Stimulated activated CD8-positive, alpha-beta memory T cell treated with anti-CD3 and anti-CD28 coated beads, Interleukin-4, amount 100 ng/mL, for 48 hours (primary cell): ENCODE measurements at places on chromosomes 3 and 15.

- no peak for DNase-seq
Measured at GRCh38 chr3:14976317-14976716, 28.9 kb downstream of the NR2C2 start.

- DNase-seq: no peak
Measured at GRCh38 chr3:134462331-134462941, 23.3 kb downstream of the ANAPC13 start.

GRCh38 chr3:149353581-149354184, 20.2 kb upstream of the TM4SF18 start:
- no peak for DNase-seq

- DNase-seq: peak; percentile 52
Measured at GRCh38 chr15:52427804-52428203, 100.9 kb downstream of the MYO5A start.

DNA sequence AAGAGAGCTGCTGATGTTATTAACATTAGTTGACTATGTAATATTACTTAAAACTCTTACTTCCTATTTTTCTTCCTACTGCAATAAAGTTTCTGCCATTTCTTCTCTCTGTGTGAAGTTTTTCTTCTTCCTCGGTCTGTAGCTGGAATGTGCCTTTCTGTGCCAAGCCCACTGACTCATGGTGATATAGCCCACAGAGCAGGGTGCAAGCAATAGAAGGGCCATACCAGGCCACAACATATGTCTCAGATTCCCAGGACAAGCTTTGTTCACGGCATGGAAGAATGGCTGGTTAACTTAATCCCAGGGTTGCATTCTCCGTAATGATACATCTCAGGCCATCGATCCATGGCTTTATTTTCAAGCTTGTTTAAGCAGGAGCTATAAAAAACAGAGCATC, 815.3 kb downstream of the TUSC7 start:
- no peak for DNase-seq

GRCh38 chr15:43292375-43293078, 25.8 kb upstream of the TGM5 start:
- DNase-seq: no peak

- DNase-seq: no peak
Measured at GRCh38 chr15:76330080-76330680, 6.4 kb upstream of the ISL2 start.

GRCh38 chr3:101942356-101942755, 93.0 kb downstream of the NFKBIZ start:
- DNase-seq: no peak

- DNase-seq: peak; percentile 51
Measured at GRCh38 chr3:124887177-124887931, at the start of gene ITGB5. ITGB5 (minus strand) TSS chr3:124887365; CDS start chr3:124887000, 365 bp downstream.
